ENCODE measurements at places on chromosomes 7 and 10.

GRCh38 chr10:68303849-68304412, 27.9 kb upstream of the HNRNPH3 start:
- DNase-seq = no peak

DNA sequence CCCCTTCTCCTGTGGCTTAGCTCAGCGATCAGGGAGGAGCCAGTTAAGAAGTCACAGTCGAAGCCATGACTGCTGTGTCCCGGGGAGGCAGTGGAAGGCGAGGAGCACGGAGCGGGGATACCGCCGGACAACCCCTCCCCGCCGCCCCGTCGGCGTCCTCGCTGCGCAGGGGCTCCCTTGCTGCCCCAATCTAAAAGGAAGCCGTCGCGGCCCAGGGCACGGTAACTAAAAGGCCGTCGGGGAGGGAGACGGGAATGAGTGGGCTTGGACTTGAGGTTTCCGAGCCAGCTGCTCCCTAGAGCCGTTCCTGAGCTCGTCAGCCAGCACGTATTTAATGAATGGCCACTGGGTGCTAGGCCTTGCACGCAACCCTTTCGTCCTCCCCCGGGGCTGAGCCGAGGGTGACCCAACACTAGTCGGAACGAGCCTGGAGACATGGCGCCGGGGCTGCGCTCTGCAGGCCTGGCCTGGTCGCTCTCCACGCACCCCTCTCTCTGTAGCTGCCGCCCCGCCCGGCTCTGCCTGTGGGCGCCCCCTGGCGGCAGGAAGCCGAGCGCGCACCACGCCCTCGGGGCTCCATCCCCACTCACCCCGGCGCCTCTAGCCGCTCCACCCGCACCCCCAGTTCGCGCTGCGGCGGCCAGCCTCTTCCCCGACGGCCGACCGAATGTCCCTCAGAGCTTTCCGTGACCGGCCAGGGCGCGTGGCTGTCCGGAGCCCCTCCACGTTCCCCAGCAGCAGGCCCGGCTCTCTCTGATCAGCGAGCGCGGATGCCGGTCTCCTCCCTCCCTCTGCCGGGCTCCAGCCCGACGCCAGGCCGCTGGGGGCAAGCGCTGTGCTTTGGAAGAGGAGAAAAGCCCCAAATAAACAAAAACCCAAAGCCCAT, 29.3 kb upstream of the KCNK18 start:
- DNase-seq = peak; percentile 43

DNA sequence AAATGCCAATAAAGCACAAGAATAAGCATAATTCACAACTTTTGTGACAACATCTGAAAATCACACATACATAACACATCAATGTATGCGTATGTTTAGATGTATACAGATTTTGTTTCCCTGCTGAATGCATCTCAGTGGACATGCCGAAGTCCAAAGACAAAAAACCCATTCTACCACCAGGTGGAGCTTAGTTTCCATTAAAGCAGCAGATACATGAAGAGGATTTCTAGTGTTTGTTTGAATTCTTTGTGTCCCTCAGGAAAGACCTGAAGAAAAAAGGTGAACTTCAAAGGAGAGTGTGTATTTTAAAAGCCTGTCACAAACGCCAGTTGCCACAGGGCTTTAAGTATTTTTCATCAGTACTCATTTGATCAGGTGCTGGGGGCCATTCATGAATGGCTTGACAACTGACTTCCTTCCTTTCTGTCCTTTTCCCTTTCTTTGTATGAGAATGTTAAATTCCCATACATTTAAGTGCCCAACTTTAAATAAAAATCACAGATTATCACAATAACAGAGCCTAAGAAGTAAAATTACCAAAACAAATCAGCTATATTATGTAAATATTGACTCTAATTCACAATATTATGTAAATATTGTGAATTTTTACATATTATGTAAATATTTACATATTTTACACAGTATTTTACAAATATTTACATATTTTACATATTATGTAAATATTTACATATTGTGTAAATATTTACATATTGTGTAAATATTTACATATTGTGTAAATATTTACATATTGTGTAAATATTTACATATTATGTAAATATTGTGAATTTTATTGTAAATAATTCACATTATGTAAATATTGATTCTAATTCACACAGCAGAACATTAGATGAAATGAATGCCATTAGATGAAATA, 343.0 kb downstream of the CRPPA start:
- DNase-seq = peak; percentile 61

DNA sequence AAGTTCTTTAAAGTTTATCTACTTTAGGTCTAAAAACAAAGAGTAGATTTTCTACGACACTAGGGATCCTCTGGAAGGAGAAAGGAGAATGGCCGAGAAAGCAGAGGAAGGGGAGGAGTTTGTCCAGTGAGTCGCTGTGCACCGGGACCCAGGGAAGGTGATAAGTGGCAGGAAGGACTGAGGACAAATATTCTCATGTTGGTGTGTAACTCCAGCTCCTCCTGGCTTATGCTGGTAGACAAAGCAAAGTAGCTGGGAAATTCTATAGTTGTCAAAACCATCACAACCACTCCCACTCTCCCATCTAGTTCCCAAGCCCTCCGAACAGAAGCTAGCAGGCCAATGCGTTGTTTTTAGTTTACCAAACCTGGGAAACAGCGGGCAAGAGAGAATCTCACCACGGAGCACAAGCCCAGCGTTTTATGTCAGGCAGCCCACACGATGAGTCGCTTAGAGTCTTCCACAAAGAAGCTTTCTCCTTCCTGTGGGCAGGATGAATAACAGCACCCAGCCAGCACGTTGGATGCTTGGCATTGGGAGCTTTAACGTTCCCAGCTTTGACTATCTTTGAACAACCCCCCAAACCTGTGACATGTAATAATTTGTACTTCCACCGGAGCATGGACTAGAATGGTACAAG, 32.9 kb upstream of the JCAD start:
- no peak for DNase-seq

- no peak for DNase-seq
Measured at GRCh38 chr7:150855476-150856302, 3.4 kb downstream of the AOC1 start.

GRCh38 chr10:18325889-18326531, 185.8 kb downstream of the CACNB2 start:
- no peak for DNase-seq

GRCh38 chr10:76497666-76498065, 1066.2 kb downstream of the LRMDA start:
- no peak for DNase-seq

- DNase-seq = no peak
Measured at GRCh38 chr7:26492816-26493215, 201.2 kb downstream of the SNX10 start.

GRCh38 chr7:18828994-18829857, 288.2 kb downstream of the TWIST1 start:
- no peak for DNase-seq

DNA sequence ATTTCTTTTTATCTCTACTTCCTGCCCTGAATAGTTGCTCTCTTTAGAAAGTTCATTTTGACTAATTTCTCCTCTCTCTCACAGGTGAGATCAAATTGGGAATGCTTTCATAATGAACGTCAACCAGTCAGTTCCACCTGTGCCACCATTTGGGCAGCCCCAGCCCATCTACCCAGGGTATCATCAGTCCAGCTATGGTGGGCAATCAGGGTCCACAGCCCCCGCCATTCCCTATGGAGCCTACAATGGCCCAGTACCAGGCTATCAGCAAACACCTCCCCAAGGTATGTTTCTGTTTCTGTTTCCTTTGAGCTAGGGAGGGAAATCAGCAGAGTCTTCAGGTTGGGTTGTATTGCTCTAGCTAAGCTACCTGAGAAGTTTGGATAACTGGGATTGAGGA, 2.5 kb downstream of the SEC24C start:
- no peak for DNase-seq
